Naive thymus-derived CD8-positive, alpha-beta T cell (primary cell): ENCODE measurements at places on chromosomes 11 and 22. TPM values are rescaled to one million over a fixed set of nuclear protein-coding genes. Genes with fewer than 3 reads are reported as not detected.

- DNase-seq = peak; percentile 42
Measured at GRCh38 chr22:30425616-30426387, at the start of gene MTFP1. TSS of gene MTFP1 (plus strand) at chr22:30425768. CDS start at chr22:30425880, 112 bp downstream.

GRCh38 chr11:31815711-31816467, 4.8 kb upstream of the PAX6 start:
- no peak for DNase-seq

GRCh38 chr22:29377979-29378378, 10.4 kb downstream of the AP1B1 start:
- DNase-seq = no peak

DNA sequence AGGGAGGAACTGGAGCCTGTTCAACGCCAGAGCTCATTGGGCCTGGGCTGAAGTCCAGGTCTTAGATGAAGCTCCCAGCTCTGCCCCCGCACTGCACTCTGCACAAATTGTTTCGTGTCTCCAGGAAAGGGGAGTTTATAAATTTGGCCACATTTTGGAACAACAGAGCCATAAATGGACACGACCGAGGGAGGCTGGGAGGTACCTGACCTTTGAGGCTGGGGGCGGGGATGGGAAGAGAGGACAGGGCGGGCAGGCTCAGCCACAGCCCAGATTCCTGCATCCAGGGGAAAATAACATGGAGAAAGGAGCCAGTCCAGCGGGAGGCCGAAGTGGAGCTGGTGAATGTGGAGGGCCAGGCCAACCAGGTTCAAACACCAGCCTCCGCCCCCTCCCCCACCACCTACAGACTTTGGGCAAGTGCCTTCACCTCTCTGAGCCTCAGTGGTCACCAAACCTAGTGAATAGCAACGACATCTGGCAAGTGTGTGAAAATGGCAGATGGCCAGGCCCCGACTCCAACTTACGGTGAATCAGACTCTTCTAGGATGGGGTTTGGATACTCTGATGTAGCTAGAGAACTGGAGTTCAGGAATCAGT, 36.8 kb upstream of the SMTN start:
- DNase-seq = no peak

DNA sequence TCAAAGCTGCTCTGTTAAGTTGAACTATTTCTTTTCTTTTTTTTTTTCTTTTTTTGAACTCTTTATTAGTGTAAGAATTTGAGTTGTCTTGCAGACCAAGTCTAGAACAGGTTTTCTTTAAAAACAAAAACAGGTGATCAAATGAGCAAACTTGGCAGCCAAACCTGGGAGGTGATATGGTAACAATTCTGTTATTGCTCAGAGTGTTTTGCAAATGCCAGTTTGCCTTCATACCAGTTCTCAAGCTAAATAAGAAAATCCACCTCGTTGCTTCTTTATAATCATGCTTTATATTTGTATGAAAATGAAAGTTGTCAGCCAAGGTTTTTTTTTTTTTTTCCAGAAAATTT, 76.9 kb downstream of the DEPDC5 start:
- no peak for DNase-seq

- DNase-seq = peak; percentile 81
Measured at GRCh38 chr11:67024410-67024809, 1.5 kb downstream of the SYT12 start.

DNA sequence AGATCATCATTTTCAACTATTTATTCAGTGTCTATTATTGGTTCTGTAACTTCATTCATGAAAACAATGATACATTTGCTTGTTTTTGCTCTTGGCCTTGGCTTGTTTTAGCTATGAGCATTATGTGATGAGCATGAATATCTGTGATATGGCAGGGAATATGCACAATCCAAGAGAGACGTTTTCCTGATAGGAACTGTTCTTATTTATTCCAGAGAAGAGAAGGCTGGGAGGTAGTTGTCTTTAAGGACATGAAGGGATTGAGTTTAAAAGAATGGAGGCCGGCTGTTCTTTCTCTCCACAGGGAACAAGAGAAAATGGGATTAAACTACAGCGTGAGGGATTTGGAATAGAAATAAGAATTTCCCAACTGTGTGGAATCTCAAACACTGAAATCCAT, 30.3 kb downstream of the BLID start:
- no peak for DNase-seq

DNA sequence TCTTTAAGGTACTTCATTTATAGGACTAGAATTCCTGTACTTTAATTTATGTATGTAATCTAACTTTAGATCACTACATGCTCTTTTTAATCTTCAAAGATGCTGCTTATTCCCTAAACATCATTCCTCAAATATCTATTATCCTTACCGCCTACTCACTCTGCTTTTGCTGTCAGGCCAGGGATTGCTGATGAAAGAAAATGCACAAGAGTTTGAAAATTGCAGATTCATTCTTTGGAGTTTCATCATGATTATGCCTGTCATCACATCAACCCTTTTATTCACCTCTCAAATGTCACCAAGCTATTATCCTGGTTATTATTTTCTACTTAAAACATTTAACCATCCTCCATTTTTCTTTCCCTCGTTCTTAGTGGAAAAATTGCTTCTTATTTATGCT, 802.7 kb downstream of the METTL15 start:
- DNase-seq = no peak

GRCh38 chr11:76131671-76132631, 74.4 kb downstream of the WNT11 start:
- DNase-seq = peak; percentile 11

DNA sequence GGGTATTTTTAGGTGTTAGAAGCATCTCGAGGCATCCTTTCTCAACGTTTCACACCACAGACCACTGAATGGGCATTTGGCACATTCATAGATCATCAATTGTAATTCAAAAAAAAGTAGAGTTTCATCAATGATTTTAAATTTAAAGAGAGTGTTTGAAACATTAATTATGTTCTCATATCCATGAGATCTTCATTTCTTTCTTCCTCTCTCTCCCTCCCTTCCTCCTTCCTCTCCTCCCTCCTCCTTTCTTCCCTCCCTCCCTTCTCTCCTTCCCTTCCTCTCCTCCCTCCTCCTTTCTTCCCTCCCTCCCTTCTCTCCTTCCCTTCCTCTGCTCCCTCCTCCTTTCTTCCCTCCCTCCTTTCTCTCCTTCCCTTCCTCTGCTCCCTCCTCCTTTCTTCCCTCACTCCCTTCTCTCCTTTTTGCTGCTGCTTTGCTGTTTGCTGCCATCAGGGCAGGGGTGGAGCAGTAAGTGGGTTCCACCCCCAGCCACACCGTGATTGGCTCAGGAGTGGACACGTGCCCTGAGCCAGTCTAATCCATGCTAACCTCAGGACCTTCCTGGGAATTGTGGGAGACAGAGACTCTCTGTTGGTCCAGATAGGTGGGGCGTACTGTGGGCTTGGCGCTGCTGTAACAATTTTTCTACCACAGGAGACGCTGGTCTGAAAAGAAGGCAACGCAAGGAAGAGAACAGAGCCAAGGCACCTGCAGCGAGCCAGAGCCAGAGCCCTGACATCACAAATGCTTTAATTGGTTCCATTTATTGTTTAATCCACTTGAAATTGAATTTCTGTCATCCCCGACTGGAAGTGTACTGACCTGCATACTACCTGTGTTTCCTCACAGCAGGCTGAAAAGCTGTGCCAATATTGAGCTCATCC, 33.7 kb upstream of the APOBEC3A start:
- no peak for DNase-seq

Gene PNPLA5
- total RNA-seq = not detected

Gene PHF21B
- total RNA-seq = not detected

Gene FAM227A
- total RNA-seq = 0.96 TPM
